Ureter (tissue), 1 donor: ENCODE measurements at places on chromosomes 2 and 18. TPM values are rescaled to one million over a fixed set of nuclear protein-coding genes. Genes with fewer than 3 reads are reported as not detected.

Gene SKOR2
- not detected for total RNA-seq

Gene SERPINB3
- not detected for total RNA-seq

Gene B3GNT7
- 2.2 TPM for total RNA-seq

- DNase-seq = no peak
Observed at GRCh38 chr2:133377021-133377481, 191.2 kb downstream of the NCKAP5 start.

DNA sequence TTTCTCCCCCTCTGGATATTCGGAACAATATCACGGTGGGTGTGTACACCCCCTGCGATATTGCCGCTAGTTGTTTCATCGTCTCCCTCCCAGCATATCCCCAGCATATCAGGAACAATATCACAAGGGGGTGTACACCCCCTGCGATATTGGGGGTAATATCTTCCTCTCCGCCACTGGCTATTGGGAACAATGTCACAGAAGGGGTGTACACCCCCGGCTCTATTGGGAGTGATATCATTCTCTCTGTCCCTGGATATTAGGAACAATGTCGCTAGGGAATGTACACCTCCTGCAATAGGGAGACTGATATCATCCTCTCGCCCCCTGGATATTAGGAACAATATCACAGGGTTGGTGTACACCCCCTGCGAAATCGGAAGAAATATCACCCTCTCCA lies 1932.0 kb downstream of the SUCLG1 start:
- no peak for DNase-seq

DNA sequence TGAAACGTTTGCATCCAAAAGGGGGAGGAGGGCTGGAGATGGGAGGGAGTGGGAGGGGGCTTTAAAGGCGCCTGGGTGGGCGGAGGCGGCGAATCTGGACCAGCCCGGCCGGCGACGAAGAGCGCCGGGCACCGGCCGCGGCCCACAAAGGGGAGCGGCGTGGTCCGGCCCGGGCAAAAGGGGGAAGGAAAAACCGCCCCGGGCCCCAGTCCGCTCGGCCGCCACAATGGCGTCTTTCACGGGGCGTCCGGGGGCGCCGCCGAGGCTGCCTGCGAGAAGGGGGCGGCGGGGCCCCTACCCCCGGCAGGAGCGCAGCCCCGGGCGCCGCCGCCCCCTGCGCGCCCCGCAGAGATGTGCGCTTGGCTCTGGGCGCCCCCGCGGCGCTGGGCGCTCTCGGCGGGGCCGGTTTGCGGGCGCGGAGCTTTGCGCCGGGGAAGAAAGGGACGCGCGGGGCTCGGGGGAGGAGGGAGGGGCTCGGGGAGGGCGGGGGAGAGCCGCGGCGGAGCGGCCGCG lies 108.1 kb upstream of the KCTD1 start:
- DNase-seq = no peak

DNA sequence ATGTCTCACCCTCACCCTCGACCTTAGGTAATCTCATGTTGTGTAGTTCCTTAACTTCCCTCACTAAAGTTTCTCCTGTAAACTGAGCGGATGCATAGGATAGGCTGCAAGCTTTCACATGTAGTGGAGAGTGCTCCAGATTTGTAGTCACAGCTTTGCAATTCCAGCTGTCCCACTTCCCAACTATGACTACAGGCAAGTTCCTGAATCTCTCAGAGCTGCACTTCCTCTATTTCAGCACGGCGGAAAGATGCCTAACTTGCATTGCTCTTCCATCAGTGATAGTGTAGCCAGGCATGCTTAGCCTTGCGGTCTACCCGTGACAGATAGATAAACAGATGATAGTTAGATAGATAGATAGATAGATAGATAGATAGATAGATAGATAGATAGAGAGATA lies 183.1 kb upstream of the CCDC68 start:
- no peak for DNase-seq

DNA sequence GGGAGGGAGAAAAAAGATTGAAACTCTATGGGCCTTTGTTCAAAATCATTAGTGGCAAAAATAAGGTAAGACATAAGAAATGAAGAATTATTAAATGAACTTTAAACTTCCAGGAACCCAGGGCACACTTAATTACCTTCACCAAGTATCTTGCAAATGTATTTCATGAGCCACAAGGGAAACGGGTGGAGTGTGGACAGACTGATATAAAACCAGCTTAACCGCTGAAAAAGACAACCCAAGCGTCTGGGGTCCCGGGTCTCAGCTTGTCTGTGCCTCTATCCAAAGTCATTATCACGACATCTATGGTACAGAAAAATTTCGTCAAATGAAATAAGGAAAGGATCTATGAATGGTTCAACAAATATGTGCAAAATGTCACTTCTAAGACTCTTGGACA lies 13.9 kb upstream of the MBOAT2 start:
- no peak for DNase-seq

DNA sequence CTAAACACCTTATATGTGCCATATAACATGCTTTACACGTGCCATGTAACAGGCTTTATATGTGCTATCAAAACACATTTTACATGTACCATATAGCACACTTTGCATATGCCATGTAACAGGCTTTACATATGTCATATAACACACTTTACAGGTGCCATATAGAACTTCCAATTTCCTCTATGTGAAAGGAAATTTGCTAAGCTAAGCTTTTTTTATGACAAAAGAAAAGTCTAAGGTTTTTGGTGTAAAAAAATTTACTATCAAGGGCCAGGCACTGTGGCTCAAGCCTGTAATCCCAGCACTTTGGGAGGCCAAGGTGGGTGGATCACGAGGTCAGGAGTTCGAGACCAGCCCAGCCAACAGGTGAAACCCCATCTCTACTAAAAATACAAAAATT lies 136.5 kb downstream of the AKAIN1 start:
- no peak for DNase-seq

- no peak for DNase-seq
Observed at GRCh38 chr2:21330786-21331391, 207.1 kb downstream of the TDRD15 start.

GRCh38 chr18:62321201-62321600 lies 3.9 kb upstream of the TNFRSF11A start:
- DNase-seq = no peak
